Uterus (tissue), 4 donors: ENCODE measurements at places on chromosomes 6 and 20. TPM values are rescaled to one million over a fixed set of nuclear protein-coding genes. Genes with fewer than 3 reads are reported as not detected.

Gene GHRH
- total RNA-seq, result not detected

Gene ZC2HC1B
- total RNA-seq, result not detected

Gene LAMA2
- 154 TPM for total RNA-seq

Gene SLC17A1
- total RNA-seq, result not detected

Gene C6orf15
- not detected for total RNA-seq

Gene ANGPT4
- total RNA-seq, result 8.8 TPM

Gene ADAM33
- total RNA-seq, result 171 TPM

- no peak for DNase-seq
These were observed 540.7 kb downstream of the BMP2 start for GRCh38 chr20:7308163-7308562.

GRCh38 chr6:44260451-44261297, 3.3 kb upstream of the SLC35B2 start:
- no peak for DNase-seq

GRCh38 chr6:106820412-106820852, 154.1 kb downstream of the CD24 start:
- no peak for DNase-seq

DNA sequence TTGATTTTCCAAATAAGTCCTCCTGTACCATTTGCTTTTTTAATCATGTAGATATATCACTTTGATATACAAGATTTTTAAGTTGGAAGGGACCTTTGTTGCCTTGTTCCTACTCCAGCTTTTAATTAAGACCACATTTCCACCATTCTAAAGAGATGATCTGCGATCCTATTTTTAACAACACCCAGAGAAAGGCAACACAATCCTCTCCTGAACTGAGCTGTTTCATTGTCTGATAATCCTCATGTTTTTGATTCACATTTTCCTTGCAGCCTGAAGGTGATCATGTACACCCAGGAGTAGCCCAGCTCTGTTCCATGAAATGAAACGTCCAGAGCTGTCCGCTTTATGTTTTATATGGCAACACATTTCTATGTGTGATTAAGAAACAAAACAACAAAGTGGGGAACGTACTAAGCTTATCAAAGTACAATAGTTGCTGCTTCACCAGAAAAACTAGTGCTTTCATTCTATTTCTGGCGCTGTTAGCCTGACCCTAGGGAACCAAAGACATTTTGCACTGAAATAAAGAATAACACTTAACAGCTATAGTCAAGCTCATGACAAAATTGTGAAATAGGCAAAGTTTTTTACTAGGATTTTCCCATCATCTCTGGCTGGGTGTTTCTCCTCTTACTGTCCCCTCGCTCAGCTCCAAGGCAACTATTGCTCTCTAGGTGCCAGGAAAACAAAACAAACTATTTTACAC, 22.6 kb upstream of the TRAF3IP2 start:
- DNase-seq, result peak; percentile 36

- DNase-seq, result peak; percentile 63
These were observed 9.3 kb upstream of the NEDD9 start for GRCh38 chr6:11241793-11242201.

DNA sequence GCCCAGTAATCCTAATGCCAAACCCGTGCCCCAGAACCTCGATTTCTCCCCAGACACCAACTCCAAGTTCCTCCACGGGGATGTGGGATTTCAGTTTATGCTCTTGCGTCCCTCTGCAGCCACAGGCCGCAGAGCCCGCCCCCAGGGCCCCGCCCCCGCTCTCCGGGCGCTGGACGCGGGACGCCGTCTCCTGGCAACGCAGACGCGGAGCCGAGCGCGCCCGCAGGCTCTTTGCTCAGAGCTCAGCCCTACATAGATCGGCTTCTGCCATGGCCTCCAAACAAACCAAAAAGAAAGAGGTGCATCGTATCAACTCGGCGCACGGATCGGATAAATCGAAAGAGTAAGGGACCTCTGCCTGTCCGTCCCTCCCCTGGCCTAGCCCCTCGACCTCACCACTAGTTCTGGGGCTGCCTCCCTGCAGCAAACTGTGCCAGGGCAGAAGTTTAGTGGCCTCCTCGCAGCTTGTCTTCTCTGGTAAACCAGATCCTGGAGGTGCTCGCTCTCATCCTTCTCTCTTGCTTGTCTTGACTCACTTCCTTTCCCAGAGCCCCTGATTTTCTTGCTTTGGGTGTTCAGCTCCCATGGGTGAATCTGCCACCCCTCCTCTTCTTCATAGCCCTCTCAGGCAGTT, at the start of gene ADGB:
TSS of gene ADGB (plus strand) at position 201 of the 634 bp plus-strand sequence. CDS start at position 270, 69 bp downstream.
- peak; percentile 49 for DNase-seq

DNA sequence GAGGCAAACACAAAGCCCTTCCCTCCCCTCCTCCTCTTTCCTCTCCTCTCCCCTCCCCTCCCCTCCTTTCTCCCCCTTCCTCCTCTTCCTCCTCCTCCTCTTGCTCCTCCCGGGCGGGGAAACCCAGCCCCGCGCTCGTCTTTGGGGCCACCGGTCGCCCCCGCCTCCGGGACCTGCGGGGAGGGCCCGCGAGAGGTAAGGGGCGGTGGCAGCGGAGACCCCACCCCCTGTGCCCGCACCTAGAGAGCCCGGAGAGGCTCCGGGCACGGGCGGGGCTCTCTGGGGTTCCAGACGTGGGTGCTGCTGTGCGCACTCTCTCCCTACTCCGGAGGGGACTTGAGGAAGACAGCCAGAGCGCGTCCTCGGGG, at the start of gene RIN2:
TSS of gene RIN2 (plus strand) at position 126 of the 368 bp plus-strand sequence. CDS start 131,344 bp downstream, outside the sequence.
- no peak for DNase-seq

DNA sequence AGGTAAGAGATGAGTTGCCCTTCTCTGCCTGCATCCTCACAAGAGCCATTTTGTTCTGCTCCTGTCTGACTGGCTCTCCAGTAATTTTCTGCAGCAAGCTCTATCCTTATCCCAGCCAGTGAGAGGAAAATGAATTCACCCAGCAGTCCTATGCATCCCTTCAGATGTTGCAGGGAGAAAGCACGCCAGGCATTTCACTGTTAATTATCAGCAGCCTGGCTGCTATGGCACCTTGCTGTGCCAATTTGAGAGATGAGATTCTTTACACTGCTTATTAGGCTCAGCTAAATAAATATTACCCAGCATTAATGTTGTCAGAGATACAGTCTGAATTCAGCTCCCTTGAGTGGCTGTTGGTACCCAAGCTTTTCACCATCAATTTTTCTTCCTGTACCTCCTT, 61.1 kb upstream of the SNAP25 start:
- no peak for DNase-seq

GRCh38 chr6:97726378-97726777, 443.4 kb upstream of the MMS22L start:
- DNase-seq, result no peak

GRCh38 chr6:22550971-22551670, 18.2 kb upstream of the HDGFL1 start:
- no peak for DNase-seq

GRCh38 chr6:32271429-32271828, 47.6 kb upstream of the NOTCH4 start:
- DNase-seq, result no peak

DNA sequence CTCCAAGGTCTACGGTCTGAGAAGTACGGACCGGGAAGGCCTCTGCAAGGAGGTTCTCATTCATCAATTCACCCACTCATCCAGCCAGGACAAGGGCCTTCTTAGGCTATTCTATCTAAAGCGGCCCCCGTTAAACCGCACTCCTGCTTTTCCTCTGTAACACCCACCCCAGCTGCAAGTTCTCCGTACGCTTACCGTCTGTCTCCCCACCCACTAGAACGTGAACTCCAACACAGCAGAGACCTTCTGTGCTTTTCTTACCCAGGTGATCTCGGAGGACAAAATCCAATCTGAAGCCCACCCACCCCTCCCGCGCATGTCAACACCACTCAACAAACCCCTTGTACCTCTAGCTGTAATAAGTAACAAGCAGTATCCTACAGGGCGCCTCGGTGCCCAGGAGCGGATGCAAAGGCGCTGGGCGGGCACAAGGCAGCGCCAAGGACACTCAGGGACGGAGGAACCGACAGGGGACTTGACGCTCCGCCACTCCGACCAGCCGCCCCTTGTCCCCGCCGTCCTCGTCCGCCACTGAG, 351 bp downstream of the AURKA start:
- DNase-seq, result no peak

- DNase-seq, result no peak
These were observed 280.5 kb upstream of the PRND start for GRCh38 chr20:4441191-4441590.

GRCh38 chr6:32815996-32816395, 806 bp downstream of the HLA-DOB start:
- no peak for DNase-seq
